ENCODE measurements at places on chromosomes 6 and 20.

DNA sequence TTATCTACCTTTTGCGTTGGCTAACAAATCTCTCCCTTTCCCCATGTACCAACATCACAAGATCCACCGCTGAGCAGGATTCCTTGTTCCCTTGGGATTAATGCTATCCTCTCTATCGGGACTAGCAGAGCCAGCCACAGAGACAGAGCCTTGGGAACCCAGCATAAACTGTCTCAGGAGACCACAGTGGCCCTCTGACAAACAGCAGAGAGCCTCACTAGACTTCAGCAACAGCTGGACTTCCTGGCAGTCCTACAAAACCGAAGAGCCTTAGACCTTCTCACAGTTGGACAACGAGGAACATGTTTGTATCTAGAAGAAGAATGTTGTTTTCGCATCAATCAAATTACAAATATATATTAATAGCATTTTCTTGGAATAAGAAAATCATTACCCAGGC is 39.6 kb upstream of the POU5F1 start:
- H3K4me1 ChIP-seq, result peaks cover 2% of the 10 kb centered on the region
- H3K36me3 ChIP-seq, result no peaks in the 10 kb centered on the region
- no peak overlapping the region for H3K4me3 ChIP-seq
- H3K27ac ChIP-seq, result no peak overlapping the region
- no peak for DNase-seq

- no peak overlapping the region for H3K27ac ChIP-seq
- no peak overlapping the region for H3K4me3 ChIP-seq
- no peaks in the 10 kb centered on the region for H3K27me3 ChIP-seq
- DNase-seq, result no peak
Measured at GRCh38 chr20:52948491-52948890, 23.7 kb upstream of the TSHZ2 start.

GRCh38 chr6:141335477-141336273 is 797.0 kb upstream of the GJE1 start:
- H3K36me3 ChIP-seq, result no peaks in the 10 kb centered on the region
- H3K4me3 ChIP-seq, result no peak overlapping the region
- no peak overlapping the region for H3K27ac ChIP-seq

- no peak for DNase-seq
- no peak overlapping the region for H3K27ac ChIP-seq
- no peaks in the 10 kb centered on the region for H3K4me1 ChIP-seq
- no peaks in the 10 kb centered on the region for H3K36me3 ChIP-seq
- no peaks in the 10 kb centered on the region for H3K27me3 ChIP-seq
Measured at GRCh38 chr6:2597991-2598390, 152.7 kb downstream of the MYLK4 start.

DNA sequence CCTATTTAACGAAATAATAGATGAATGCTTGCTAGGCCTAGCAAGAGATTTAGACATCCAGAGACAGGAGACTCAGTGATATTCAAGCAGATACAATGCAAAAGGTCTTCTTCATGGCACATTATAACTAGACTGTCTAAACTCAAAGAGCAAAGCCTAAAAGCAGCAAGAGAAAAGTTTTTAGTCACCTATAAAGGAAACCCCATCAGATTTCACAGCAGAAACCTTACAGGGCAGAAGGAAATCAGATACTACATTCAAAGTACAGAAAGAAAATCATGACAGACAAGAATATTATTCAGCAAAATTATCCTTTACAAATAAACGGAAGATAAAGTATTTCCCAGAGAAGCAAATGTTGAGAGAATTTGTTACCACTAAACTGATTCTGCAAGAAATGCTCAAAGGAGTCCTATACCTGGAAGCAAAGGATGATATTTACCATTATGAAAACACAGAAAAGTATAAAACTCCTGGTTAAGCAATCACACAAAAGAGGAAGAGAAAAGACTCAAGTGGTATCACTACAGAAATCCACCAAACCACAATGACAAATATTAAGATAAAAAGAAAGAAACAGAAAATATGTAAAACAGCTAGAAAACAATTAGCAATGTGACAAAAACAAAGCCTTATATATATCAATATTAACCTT is 333.7 kb downstream of the MEI4 start:
- H3K27ac ChIP-seq, result no peak overlapping the region
- no peak for DNase-seq
- no peaks in the 10 kb centered on the region for H3K4me1 ChIP-seq

GRCh38 chr6:113161018-113161315 is 696.2 kb upstream of the MARCKS start:
- H3K4me3 ChIP-seq, result no peak overlapping the region
- no peak for DNase-seq
- H3K27ac ChIP-seq, result no peak overlapping the region
- H3K36me3 ChIP-seq, result no peaks in the 10 kb centered on the region
- no peaks in the 10 kb centered on the region for H3K27me3 ChIP-seq

GRCh38 chr20:38117635-38118034 is 47.4 kb downstream of the TGM2 start:
- H3K4me1 ChIP-seq, result no peaks in the 10 kb centered on the region
- no peak overlapping the region for H3K4me3 ChIP-seq

- H3K27me3 ChIP-seq, result no peaks in the 10 kb centered on the region
- no peak overlapping the region for H3K4me3 ChIP-seq
- no peak overlapping the region for H3K27ac ChIP-seq
- DNase-seq, result no peak
Measured at GRCh38 chr6:123171341-123172115, 175.5 kb downstream of the CLVS2 start.

DNA sequence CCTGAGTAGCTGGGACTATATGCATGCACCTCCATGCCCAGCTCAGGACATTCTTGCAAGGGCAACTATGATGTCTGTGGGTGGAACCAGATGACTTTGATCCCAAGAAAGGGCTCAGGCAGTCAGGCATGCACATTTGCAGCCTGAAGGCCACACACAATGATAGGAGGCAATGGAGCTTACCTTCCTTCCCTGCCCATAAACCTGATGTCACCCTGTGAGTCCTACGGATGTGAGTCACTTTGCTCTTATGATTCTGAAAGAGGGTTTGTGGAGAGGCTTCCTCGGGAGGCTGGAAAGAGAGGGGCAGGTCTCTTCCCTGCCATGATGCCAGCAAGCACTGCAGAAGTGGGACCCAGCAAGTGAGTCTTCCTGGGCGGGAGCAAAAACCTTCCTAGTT is 202.4 kb downstream of the LY86 start:
- no peaks in the 10 kb centered on the region for H3K4me1 ChIP-seq
- no peaks in the 10 kb centered on the region for H3K36me3 ChIP-seq
- H3K27ac ChIP-seq, result no peak overlapping the region
- no peaks in the 10 kb centered on the region for H3K27me3 ChIP-seq
- DNase-seq, result no peak

DNA sequence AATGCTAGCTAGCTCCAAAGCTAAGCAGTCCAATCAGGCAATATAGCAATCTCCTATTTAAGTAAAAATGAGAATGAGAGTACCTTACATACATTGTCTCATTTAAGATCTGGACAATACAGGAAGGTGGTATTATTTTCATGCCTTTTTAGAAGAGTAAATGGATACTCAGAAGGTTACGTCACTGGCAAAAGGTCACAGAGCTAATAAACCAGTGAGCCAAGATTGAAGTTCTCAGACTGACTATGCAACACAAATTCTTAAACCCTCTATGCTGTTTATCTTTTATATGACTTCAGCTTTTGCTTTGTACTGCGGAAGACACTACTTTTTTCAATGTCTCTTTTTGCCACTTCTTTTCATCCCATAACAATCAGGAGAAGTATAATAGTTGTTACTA is 135.2 kb upstream of the PRL start:
- H3K27me3 ChIP-seq, result no peaks in the 10 kb centered on the region
- H3K4me3 ChIP-seq, result no peak overlapping the region
- no peaks in the 10 kb centered on the region for H3K36me3 ChIP-seq

GRCh38 chr6:80098392-80098791 is 8.1 kb upstream of the BCKDHB start:
- no peak overlapping the region for H3K27ac ChIP-seq
- no peaks in the 10 kb centered on the region for H3K4me1 ChIP-seq
- H3K27me3 ChIP-seq, result no peaks in the 10 kb centered on the region
- H3K4me3 ChIP-seq, result no peak overlapping the region
- DNase-seq, result no peak

GRCh38 chr6:156175433-156175832 is 601.7 kb upstream of the ARID1B start:
- no peaks in the 10 kb centered on the region for H3K27me3 ChIP-seq
- H3K4me1 ChIP-seq, result peaks cover 2% of the 10 kb centered on the region
- DNase-seq, result no peak
- H3K36me3 ChIP-seq, result no peaks in the 10 kb centered on the region
- no peak overlapping the region for H3K27ac ChIP-seq
- no peak overlapping the region for H3K4me3 ChIP-seq

DNA sequence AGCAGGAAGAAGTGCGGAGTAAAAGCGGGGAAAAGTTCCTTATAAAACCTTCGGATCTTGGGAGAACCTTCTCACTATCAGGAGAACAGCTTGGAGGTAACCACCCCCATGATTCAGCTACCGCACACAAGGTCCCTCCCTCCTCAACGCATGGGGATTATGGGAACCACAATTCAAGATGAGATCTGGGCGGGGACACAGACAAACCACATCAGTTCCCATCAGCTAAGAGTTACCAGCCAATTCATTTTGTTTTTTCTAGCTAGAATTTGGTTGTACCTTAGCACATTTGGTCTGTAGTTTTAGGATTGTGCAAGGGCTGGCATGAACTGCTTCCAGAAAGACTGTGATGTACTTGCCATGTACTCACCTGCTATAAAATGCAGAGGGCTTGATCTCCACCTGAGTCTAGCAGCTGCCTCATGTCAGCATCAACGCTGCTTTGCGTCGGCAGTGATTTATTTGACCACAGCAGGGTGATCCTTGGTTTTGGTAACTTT is 94.7 kb upstream of the SLC2A12 start:
- DNase-seq, result no peak
- H3K27ac ChIP-seq, result no peak overlapping the region
- H3K4me1 ChIP-seq, result no peaks in the 10 kb centered on the region
- no peaks in the 10 kb centered on the region for H3K36me3 ChIP-seq

DNA sequence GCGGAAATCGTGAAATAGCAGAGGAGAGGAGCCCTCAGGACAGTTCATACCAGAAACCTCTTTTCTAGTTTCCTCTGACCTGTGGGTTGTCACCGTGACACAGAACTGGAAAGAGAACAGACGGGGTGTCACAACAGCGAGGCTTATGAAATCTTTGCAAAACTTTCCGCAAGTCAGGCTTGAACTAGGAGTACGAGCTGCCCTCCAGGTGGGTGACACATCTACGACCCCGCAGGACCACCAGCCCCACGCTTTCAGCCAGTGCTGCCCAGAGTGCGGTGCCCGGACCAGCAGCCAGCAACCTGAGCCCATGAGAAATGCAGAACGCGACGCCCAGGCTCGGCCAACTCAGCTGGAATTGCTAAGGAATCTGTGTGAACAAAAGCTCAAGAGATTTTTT is 30.8 kb downstream of the WRNIP1 start:
- H3K4me3 ChIP-seq, result no peak overlapping the region
- no peaks in the 10 kb centered on the region for H3K4me1 ChIP-seq
- DNase-seq, result no peak

- no peak overlapping the region for H3K27ac ChIP-seq
- no peaks in the 10 kb centered on the region for H3K4me1 ChIP-seq
Measured at GRCh38 chr6:166523782-166524559, 62.5 kb downstream of the RAMACL start.

GRCh38 chr6:7813193-7813592 is 87.3 kb downstream of the BMP6 start:
- no peak overlapping the region for H3K4me3 ChIP-seq
- H3K4me1 ChIP-seq, result no peaks in the 10 kb centered on the region
- DNase-seq, result no peak
- no peak overlapping the region for H3K27ac ChIP-seq
- H3K36me3 ChIP-seq, result no peaks in the 10 kb centered on the region

GRCh38 chr20:12882832-12883506 is 125.8 kb upstream of the SPTLC3 start:
- H3K27ac ChIP-seq, result no peak overlapping the region
- DNase-seq, result no peak
- no peaks in the 10 kb centered on the region for H3K36me3 ChIP-seq
- no peaks in the 10 kb centered on the region for H3K4me1 ChIP-seq

- DNase-seq, result no peak
- H3K27me3 ChIP-seq, result no peaks in the 10 kb centered on the region
- H3K4me1 ChIP-seq, result no peaks in the 10 kb centered on the region
- H3K4me3 ChIP-seq, result no peak overlapping the region
- no peak overlapping the region for H3K27ac ChIP-seq
Measured at GRCh38 chr20:54848262-54848661, 372.9 kb downstream of the DOK5 start.

DNA sequence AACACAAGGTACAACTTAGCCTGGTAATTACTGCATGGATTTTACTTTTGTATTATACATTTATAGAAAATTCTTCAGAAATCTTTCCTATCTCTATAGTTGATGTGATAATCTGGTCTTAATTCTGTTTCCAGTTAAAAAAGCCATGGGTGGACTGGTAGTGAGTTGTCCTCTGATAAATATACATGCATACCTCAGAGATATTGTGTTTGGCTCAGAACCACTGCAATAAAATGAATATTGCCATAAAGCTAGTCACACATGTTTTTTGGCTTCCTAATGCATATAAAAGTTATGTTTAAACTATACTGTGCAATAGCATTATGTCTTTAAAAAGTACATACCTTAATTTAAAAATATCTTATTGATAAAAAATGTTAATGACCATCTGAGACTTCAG is 708.6 kb upstream of the MARCKS start:
- H3K36me3 ChIP-seq, result no peaks in the 10 kb centered on the region
- H3K27ac ChIP-seq, result no peak overlapping the region
- H3K4me1 ChIP-seq, result no peaks in the 10 kb centered on the region
- H3K27me3 ChIP-seq, result no peaks in the 10 kb centered on the region

DNA sequence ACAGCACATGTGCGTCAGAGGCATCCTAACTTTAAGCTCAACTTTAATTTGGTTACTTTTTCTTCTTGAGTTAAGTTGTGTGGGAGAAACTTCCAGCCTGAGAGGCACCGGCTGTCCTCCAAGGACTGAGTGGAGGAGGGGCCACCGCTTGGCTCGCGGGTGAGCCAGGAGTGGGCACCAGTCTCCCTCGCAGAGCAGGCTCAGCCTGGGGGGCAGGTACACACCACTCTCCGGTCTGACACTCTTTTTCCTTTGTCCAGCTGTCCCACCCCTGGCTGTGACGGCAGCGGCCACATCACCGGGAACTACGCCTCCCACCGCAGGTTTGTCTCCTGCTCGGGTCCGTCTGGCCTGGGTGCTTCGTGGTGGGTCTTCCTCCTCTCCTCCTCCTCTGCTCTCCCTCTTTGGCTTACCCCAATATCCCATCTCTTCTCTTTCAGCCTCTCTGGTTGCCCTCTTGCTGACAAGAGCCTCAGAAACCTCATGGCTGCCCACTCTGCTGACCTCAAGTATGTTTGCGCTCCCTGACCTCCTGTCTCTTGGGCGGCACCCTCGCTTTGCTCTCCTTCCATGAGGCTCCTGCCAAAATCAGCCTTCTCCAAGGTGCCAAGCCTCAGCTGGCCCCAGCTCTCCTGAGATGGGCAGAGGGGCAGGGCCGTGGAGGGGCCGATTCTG is 32.6 kb upstream of the PCMTD2 start:
- no peak overlapping the region for H3K27ac ChIP-seq
- no peaks in the 10 kb centered on the region for H3K36me3 ChIP-seq
- no peak for DNase-seq
- no peaks in the 10 kb centered on the region for H3K27me3 ChIP-seq
- H3K4me3 ChIP-seq, result no peak overlapping the region

Data from iPS DF 6.9 (cell line).